ENCODE measurements at places on chromosomes 2 and 18.

- peak; percentile 90 for DNase-seq
These were observed 239.4 kb upstream of the TANK start for GRCh38 chr2:160920791-160921303.

DNA sequence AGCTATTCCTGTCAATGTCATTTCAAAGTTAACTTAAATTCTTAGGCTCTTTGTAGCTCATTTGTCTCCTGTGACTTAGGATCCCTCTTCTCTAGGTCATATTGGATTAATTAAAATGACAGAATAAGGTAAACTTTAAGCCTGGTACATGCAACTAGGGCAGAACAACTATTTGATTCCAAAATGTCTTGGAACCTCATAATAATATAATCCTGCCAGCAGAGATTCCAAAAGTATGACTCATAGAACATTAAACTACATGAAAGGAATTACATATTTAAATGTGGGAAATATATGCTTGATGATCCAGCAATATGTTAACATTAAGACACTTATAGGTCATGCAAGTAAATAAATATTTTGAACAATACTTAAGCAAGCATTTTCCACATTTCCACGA is 63.3 kb downstream of the COL3A1 start:
- no peak for DNase-seq

GRCh38 chr2:27977731-27978312 is 87.3 kb downstream of the BABAM2 start:
- DNase-seq: no peak

- no peak for DNase-seq
These were observed 485.2 kb upstream of the REG3G start for GRCh38 chr2:78540255-78540654.

DNA sequence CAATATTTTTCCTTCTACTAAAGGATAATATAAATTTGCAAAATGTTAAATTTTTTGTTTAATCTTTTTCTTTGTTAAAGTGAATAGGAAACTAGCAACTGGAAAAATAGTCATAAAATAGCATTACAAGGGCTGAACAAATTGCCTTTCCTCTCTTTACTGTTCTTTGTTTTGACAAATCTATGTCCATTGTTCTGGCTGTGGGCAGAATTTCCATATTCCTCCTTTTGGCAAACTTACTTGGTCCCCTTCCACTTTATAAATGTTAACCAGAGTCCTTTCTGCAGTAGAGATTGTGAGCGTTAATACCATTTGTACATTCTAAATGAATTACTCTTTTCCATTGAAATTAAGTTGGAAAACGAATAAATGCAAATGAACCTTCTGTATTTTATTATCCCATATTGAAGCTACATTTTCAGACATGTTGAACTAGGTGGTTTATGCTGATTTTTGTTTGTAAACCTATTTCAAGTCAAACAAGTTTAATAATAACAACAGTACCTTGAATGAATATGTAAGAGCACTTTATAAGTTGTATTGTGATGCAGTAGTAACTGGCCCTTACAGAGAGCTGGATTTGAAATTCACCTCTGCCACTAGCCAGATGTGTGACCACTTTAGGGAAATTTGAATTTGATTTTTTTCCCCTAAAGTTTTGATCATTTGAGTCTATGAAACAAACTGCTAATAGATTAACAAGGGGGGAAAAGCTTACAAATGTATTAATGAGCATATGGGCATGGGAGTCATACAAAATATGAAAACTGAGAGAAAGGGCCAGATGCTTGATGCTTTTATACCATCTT is 3.3 kb downstream of the RNF125 start:
- no peak for DNase-seq

- DNase-seq: no peak
These were observed 13.4 kb downstream of the NOP58 start for GRCh38 chr2:202278944-202279343.

GRCh38 chr18:11391661-11392060 is 217.7 kb upstream of the SLC35G4 start:
- no peak for DNase-seq

DNA sequence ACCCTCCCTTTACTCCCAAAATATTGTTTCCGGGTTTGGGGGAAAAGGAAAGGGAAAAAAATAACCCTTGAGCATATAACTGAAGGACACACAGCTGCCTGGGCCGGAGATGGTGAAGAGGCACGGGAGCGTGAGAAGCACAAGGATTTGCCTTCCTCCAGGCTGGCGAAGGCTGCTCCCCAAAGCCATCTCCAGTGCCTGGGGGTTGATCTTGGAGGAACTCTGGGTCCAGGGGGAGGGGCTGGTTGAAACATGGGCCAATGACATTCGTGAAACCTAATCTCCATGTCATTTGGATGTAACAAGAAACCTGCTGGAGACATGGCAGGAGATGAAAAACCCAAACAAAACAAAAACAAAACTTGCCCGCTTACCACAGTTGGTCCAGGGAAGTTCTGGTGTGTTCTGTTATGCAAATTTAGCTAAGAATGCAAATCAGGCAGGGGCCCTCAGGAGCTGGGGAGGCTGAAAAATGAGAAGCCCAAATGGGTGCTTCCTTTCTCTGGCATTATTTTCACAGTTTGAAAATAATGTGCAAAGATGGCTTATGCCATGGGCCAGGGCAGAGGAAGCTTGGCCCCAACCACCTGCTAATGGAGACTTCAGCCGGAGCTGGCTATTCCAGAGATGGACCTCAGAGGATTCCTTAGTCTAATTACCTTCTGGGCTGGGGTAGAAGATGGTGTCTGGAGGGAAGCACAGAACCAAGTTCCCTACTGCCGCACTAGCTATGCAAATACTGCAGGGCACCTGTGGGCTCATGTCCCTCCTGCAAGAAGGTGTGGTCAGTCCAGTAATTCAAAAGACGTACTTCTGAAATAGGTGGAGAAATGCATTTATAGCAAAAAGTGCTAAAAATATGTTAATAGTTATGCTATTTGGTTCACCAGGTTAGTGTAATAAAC is 180.9 kb downstream of the BCL2 start:
- DNase-seq: no peak

DNA sequence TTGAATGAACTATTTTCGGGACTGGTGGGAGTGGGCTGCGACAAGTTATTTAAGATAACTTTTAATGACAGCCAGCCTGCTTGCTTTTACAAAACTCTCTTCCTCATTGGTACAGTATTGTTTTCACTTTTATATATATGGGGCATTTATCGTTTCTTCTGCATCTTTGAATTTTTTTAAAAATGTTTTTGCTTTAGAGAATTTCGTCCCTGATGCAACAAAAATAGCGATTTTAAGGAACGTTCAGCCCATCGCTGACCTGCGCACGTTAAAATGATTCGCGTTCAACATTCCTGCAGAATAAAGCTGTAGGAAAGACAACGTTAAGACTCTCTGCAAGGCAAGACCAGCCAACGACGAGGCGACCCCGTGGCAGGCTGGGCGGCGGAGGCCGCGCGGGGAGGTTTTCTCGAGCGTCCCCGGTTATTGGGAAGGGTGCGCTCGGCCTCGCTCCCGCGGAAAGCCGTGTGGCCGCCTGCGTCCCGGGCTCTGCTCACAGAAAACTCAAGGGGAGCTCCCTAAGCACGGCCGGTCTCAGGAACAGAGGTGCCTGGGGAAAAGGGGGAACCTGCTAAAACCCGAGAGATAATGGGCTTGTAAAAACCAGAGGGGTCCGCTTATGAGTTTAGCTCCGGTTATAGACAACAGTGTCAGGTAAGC is 3.0 kb downstream of the PAX8 start:
- DNase-seq: no peak

- DNase-seq: no peak
These were observed 660.5 kb downstream of the LRRTM4 start for GRCh38 chr2:76861708-76862107.

DNA sequence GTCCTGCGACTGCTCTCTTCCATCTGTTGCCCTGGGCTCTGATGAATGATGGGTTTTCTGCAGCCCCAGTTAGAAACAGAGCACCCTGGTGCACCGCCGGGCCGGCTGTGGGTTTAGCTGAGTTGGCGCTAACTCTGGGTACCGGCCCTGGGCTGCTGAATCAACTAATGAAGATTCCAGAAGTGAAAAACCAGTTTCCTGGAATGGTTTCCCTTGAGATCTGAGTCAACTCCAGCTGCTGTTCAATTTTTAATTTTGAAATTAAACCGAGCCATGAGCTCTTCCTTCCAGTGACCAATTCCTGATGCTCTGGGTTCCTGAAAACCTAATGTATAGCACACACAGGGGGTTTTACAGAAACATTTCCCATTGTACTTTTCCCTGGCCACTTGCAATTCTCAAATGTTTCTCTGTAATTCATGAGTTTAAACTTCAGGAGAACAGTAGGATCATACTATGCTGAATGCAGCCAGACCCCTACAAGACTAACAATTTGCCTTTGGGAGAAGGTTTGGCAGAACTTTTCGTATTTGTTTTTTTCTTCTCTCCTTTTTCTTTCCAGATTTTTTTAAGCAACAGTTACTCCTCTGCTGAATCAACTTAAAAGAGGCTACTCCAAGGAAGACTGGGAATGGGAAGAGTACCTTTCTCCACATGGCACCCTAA is 5.5 kb downstream of the COL6A3 start:
- DNase-seq: peak; percentile 78

DNA sequence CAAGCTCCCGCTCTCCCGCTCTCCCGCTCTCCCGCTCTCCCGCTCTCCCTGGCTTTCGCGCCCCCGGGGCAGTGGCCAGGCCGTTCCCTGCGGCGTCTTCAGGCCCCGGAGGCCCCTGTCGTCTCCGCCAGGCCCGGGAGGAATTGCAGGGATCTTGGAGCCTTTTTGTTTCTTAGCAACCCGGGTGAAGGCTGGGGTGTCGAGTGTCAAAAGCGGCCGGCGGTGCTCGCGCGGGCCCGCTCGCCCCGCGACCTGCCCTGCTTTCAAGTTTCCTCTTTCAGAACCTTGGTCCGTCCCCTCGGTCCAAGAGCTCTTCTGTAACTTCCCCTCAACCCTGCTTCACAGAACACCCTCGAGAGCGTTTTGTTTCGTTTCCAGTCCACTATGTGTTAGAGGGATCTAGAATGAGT is 1.4 kb downstream of the RNF138 start:
- peak; percentile 79 for DNase-seq

DNA sequence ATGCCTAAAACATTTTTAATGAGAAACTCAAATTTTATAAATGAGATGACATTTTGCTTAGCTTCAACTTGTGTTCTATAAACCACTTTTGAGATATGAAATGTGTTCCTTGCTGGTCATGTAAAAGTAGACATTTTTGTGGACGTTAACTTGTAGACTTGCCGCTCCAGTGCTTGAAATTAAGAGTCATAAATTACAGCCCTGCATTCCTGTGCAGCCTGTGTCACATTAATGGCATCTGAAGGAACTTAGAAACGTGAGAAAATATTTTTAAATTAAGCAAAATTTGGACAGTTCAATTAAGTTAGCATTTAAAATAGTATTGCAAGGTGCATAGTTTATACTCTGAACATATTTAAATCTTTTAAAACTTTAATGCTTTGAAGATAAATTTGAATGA is 98.3 kb upstream of the LDLRAD4 start:
- no peak for DNase-seq

DNA sequence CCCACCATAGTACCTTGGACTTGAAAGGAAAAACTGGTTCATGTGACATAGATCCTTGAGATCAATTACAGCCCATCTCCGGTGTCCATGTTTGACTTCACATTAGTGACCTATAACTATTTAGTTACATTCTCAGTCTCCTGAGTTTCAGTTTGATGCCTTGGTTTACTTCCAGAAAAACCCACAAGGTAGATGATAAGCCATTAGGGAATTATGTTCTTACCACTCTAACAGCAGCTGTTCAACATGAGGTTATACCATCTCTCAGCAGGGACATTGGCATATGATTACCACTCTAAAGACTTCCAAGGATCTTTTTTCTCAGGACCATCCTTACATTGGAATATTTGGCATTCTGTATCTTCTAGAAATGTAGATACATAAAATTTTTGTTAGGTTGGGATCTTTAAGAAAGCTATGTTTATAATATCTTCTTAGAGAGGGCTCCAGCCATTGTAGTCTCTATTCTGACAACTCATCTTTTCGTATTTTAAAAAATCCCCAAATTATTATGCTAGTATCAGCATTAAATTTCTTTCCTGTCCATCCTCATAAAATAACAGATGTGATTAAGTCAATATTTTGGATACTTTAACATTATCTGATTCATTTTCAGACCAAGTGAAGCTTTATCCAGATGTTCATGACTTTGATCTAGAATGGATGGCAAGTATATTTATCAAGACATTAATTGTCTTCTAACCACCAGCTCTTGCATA is 258.9 kb downstream of the RDH14 start:
- no peak for DNase-seq

GRCh38 chr2:65213035-65213434 is 14.6 kb upstream of the ACTR2 start:
- DNase-seq: no peak

DNA sequence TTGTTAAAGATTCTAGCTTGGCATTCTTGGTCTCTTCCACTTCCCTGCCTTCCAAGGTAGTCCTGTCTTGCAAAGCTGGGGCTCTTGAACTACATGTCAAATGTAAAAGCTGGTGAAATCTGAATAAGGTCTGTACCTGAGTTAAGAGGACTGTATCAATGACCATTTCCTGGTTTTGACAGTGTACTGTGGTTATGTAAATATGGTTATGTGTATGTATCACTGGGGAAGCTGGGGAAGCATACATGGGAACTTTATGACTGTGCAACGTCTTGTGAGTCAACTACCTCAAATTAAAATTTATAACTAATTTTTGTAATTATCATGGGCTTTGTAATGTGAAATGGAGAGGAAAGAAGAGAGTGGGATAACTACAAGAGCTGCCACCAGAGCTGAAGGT is 81.7 kb downstream of the COL4A4 start:
- no peak for DNase-seq

DNA sequence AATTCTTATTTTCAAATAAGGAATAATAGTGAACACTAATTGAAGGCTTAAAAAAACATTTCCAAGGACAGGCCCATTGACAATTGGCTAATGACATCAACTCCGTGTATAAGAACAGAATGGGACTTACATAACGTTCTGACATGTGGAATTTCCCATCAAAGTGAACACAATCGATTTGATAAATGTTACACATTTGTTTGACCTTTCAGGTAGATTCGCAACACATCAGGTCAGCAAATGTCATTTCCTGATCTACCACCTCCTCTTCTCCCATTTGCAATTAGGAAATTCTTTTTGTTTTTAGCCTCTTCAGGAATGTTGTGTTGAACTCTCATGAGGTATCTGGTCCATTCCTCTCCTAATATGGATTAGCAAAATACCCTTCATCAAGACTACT is 292.9 kb upstream of the SLC14A2 start:
- DNase-seq: no peak

DNA sequence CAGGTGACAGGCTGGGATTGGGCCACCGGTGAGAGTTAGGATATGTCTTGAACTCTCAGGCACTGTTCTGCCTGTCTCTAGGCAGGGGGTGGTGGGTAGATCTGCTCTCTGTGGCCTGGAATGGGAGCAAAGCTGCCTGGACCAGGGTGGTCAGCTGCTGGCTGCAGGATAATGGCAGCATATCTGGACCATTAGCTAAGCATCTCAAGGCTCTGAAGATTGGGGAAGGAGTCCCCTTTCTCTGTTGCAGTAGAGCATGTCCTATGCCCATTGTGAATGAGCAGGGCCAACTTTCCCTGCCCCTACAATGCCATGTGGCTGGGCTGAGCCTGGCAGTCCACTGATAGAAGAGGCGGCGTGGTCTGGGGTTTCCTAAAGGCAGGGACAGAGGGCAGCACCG is 34.6 kb downstream of the LOXHD1 start:
- no peak for DNase-seq

Measured in left hindlimb (tissue), 1 donor.